NCI-H1694 treated with DMSO at 0.1 percent for 48 hours (cell line): ENCODE measurements at places on chromosomes 6 and 20.

DNA sequence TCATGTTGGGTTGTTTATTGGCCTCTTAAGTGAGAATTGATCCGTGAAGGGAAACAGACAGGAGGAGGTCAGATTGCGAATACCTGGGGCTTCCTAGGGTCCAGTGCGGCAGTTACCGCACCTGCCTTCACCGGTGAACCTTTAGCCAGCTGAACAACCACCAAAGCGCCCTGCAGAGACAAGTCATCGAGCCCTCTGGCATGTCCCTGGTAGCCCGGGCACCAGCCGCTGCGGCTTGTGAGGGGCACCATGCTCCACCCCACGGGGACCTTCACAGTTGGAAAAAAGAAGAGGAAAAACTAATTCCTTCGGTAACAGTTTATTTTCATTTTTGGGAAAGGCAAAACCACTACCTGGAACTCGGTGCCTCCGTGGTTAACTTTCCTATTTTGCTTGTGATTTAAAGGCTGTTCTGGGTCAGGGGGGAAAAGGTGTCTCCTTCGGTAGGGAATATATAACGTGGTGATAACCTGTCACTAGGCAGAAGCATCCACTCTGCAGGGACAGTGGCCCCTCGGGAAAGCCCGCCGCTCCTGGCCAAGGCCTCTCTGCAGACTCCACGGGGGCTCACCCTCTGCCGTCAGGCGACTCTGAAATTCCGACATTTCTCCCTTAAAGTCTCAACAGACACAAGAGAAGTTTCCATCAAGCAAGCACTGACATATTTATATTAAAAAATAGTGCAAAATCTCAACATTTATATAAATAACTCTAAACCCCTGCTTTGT lies 30.7 kb upstream of the ZBP1 start:
- no peak for DNase-seq

- no peak for DNase-seq
These were observed 15.7 kb downstream of the PPP1R3G start for GRCh38 chr6:5100806-5101205.

DNA sequence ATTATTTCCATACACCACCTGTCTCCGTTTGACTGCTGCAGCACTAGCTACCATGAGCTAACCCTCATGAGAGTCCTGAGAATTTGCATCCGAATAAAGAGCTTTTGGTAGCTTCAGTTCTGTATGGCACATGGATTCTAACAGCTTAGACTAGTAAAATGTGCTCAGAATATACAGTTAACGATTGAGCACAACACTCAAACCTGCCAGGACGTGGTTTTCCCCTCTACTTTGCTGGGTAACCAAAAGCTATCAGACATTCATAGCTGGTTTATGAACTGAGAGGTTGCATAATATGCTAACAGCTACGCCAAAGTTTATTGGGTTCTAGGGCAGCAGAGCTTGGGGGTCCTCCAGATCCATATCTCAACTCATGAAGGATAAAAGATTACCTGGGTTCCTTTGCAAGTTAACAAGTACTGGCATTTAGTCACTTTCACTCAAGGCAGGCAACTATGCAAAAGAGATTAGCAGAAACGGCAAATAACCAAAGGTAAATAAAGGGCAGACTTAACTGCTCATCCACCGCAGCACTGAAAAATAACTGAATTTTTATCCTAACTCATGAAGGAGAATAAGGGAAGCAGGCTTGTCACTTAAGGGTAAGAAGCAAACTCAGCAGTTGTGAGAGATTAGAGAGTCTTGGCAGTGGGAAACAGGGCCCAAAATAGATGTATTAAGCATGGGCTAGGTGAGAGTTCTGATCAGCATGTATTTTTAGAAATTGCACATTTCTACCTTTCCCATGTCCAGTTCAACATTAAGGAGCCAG lies 29.4 kb downstream of the NUDT3 start:
- DNase-seq, result no peak

GRCh38 chr6:38495518-38495917 lies 144.2 kb downstream of the BTBD9 start:
- DNase-seq, result no peak

DNA sequence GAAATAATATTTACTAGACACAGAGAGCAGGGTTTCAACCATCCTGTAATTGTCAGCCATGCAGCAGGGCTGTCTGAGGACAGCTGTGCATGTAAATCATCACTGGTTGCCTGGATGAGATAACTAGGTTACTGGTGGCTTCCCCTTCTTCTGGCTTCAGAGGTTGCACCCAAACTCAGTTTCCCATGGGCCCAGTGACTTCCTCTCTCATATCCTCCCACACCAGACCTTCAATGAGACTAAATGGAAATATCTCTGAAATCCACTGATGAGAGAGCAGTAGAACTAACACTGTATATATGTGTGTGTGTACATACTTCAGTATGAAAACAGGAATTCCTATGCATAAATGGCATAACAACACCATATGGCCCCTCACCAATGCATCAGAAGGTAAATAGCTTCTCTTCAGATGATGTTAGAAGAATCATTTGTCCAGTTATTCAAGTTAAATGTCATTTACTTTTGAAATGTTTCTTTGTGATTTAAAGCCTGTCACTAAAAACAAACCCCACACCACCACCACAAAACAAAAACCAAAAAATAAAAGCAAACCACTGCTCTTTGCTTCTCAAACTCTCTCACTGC lies 51.0 kb upstream of the IL20RA start:
- DNase-seq, result peak; percentile 27

DNA sequence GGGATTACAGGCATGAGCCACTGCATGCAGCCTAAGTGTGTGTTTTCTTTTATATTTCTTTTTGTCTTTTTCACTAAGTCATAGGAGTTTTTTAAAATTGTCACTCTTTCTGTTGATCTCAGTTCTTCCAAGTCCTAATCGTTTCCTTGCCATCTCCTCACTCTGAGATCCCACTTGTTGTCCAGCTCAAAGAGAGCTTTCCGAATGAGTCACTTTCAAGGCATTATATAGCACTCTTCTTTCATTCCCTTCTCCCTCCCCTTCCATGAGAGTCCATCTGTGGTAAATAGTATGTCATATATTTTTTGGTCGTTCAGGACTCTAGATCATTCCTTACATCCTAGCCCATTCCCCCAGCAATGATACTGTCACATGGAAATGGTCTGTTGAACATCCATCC lies 4.3 kb downstream of the VAPB start:
- no peak for DNase-seq

DNA sequence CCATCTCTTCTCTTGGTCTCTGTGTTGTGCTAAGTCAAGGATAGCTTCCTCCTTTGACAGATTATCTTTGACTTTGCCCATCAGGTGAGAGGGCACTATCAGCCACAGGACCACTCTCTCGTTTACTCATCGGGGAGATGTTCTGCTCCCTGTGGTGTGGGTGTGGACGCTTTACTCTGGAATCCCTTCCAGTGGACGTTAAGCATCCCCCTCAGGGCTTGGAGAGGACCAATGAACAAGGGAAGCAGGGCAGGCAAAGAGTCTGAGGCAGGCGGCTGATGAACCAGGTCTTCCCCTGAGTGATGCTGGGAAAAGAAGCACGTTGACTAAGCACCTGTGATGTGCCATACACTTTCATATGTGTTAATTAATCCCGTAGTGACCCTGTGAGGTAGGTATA lies 21.0 kb upstream of the RNF24 start:
- no peak for DNase-seq

DNA sequence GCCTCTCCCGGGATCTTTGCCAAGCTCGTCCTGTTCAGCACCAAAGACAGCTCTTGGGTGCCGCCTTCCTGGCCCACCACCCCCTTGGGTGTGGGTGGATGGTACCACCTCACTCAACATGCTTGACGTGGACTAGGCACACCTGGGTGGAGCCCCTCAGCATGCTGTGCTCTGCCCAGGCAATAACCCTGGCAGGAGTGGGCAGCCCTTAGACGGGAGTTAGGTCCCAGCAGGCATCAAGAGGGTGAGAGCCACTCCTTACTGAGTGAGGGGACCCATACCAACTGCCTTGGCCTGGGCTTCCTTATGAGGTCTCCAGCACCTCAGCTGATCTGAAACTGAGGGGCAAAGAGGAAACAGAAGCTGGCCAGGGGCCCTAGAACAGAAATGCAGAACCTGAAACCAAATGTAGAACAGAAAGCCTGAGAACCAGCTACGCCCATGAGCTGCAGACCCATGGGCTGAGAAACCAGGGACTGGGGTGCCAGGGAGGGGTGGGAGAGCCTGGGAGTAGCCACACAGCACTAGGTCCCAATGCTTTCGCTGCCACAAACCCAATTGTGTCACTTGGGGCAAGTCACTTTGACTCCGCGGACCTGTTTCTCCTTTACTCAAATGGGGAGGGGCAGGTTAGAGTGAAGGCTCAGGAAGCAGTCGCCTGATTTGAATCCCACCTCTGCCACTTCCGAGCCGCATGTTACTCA lies 2.0 kb downstream of the FGD2 start:
- no peak for DNase-seq

- DNase-seq, result no peak
These were observed 2.8 kb upstream of the RNASET2 start for GRCh38 chr6:166958926-166959861.

GRCh38 chr6:44266347-44266746 lies 996 bp upstream of the NFKBIE start:
- no peak for DNase-seq

DNA sequence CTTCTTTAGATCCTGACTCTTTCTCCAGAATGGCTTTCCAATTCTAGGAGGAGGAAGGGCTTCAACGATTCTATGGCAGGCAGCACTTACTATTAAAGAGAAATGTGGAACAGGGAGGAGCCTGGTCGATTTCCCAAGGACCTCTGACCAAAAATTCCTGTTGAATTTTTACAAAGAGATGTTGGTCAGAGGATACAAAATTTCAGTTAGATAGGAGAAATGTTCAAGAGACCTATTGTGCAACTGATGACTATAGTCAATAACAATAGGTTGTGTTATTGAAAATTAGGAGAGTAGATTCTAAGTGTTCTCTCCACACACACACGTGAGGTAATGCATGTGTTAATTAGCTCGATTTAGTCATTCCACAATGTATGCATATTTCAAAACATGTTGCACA lies 130.1 kb upstream of the TNFAIP3 start:
- no peak for DNase-seq

GRCh38 chr6:87628881-87629280 lies 38.9 kb downstream of the ORC3 start:
- no peak for DNase-seq

DNA sequence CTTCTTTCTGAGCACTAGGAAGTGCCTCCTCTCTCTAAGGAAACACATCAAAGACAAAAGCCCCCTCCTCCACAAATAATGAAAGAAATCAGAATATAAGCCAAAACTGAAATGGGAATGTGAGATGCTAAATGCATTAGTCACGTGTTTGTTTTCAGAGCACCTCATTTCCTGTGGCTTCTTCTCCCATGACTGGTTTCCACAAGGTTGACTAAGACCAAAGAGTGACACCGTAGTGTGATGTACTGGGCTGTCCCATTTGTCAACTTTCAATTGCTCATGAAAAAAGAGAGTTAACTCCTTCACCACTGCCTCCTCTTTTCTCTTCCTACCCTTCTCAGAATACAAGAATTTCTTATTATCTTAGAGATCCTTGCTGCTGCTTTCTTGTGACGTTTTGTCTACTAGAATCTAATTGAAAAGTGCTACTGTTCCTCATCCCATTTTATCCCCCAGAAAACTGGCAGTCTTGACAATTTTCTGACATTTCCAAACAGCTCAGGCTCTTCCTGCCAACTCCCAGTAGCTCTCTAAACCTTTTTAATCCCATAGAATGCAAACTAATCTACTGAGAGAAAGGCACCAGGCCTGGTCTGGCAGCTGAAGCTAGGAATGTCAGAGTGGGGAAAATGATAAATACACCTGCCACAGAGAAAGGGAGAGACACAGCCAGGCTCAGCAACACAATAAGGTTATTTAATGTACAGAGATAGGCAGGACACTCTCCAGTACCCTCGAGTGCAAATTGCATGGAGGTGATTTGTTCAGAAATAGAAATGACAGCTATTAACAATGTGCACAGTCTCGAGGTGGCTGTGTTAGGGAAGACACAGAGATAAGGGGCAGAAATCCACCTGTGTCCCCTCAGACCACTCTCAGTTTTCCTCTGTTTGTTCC lies 671.7 kb upstream of the NRSN1 start:
- no peak for DNase-seq

DNA sequence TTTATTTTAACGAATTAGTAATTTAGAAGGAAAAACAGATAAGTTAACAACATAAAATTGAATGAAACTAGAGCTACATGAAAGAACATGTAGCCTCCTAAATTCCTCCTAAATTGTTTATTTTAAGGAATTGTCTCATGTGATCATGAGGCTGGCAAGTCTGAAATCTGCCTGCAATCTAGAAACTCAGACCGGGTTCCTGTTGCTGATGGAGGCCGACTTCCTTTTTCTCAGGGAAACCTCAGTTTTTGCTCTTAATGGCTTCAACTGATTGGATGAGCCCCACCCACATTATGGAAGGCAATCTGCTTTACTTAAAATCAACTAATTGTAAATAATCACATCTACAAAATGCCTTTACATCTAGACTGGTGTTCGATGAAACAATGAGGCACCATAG lies 267.6 kb upstream of the PRND start:
- no peak for DNase-seq

DNA sequence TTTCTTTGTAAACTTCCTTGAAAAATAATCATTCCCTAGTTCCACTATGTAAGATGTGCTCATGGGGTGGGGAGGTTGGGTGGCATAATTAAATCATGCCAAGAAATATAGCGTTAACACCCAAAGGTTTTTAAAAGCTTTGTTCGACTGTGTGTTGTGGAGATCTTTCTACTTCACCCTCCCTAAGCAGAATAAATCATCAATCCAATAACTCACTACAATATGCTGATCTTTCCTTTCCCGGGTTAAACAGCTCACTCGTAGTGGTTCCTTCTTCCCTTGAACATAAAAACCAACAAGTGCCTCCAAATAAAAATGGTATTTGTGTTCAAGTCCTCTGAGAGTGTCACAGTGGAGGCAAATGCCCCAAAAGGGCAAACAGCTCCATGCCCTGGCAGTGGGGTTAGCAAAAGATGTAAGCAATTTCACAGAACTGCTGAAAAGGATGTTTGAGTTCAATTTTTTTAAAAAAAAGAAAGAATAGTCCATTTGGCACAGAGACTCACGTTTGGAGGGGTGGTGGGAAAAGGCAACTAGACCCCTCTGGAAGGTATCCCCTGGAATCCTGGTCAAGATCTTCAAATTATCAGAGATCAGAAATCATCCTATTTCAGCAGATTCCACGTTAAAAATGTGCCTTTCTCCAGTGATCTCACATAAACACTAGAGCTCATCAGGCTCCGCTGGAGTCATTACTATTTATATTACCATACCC lies 99.1 kb downstream of the TFAP2A start:
- no peak for DNase-seq

GRCh38 chr6:16544521-16544920 lies 216.7 kb downstream of the ATXN1 start:
- DNase-seq, result no peak
